ENCODE measurements at places on chromosomes 12 and 14.

GRCh38 chr12:114215746-114216145, 190.2 kb downstream of the TBX5 start:
- DNase-seq, result no peak

DNA sequence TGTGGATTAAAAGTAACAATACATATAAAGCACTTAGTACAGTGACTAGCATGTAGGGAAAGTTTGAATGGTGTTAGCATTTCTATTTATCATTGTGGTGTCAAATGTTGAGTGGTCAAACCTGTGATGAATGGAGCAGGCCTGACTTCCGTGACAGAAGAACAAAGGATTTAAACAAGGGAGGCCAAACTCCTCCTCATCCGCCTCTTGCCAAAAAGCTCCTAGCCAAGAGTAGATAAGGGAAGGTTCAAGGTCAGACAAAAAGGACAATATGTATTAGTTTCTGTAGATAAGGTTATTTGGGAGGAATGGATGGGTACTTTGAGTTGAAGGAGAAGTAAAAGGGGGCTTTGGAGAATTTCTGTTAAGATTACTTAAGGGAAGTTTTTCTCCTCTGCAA, 6.5 kb downstream of the RNASE7 start:
- DNase-seq, result no peak

DNA sequence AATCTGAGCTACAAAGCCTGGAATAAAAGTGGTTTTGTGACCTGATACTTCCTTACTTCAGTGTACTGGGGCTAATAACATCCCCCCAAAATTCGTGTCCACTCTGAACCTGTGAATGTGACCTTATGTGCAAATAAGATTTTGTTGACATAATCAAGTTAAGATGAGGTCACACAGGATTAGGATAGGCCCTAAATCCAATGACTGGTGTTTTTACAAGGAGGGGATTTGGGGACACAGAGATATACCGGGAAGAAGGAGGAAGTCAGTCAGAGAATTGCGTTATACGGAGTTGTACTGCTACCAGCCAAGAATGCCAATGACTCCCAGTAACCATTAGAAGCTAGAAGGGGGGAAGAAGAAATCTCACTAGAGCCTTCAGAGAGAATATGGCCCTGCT, 299.9 kb downstream of the ACSS3 start:
- DNase-seq, result no peak

- no peak for DNase-seq
These were observed 50.8 kb downstream of the PPP2R5E start for GRCh38 chr14:63492391-63492790.

- DNase-seq, result no peak
These were observed 2.9 kb upstream of the CACNA1C start for GRCh38 chr12:2049604-2050540.

DNA sequence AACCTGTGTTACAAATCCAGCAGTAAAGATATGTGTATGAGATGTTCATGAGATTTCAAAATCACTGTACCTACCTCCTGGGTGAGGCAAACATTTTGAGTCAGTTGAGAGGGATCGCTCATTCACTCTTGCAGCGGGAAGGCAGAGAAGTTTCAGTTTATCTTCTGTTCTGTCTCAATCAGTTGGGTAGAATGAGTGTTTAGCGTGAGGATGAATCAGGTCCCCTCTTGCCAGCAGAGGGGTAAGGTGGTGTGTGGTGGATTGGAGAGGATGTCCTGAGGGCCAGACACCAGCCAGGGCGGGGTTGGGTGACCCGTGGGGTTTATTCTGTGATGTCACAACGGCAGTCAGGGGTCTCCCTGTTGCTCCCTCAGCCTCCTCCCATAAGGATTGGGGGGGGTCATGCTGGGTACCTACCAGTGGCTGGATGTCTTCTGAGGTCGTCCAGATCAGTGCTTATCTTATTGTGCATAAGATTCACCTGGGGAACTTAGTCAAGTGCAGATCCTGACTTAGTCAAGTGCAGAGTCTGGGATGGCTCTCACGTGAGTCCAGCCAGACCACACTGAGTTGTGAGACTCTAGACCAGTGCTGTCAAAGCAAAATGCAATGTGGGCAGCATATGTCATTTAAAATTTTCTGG, at the start of gene GSG1:
GSG1 (minus strand) TSS at position 277 of the 643 bp plus-strand sequence; CDS start at position 122, 155 bp downstream.
- DNase-seq, result no peak

- DNase-seq, result no peak
These were observed 18.5 kb downstream of the EVL start for GRCh38 chr14:100083706-100084105.

DNA sequence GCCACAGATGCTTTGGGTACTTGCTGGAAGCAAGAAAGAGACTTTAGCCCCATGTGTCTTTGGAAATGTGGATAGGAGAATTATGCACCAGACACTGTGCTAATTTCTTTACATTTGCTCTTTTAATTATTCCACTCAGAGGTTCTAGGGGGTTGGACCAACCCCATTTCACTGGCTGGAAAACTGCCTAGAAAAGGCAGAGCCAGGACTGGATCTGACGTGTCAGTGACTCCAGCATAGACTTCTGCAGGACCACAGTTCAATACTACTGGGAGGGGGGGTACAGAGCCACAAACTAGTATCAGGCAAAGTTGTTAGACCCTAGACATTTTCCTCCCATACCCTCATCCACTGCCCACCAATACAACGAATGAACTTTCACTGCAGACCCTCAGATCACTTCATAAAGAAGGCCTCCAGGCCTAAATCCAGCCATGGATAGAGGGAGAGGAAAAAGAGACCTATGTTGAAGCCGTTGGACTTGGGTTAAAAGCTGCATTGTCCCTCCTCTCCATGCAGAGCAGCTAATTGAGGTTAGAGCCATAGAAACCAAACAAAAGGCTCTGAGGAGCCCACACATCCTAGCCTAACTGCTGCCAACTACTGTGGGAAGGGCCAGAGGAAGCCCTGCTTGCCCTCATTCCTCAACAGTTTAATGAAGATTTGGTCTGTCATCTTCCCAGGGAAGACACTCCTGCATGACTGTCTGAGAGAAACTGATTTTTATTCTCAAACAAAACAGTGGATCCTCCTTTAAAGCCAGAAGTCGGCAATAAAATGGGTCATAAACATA, 68.7 kb downstream of the STON2 start:
- DNase-seq, result no peak

DNA sequence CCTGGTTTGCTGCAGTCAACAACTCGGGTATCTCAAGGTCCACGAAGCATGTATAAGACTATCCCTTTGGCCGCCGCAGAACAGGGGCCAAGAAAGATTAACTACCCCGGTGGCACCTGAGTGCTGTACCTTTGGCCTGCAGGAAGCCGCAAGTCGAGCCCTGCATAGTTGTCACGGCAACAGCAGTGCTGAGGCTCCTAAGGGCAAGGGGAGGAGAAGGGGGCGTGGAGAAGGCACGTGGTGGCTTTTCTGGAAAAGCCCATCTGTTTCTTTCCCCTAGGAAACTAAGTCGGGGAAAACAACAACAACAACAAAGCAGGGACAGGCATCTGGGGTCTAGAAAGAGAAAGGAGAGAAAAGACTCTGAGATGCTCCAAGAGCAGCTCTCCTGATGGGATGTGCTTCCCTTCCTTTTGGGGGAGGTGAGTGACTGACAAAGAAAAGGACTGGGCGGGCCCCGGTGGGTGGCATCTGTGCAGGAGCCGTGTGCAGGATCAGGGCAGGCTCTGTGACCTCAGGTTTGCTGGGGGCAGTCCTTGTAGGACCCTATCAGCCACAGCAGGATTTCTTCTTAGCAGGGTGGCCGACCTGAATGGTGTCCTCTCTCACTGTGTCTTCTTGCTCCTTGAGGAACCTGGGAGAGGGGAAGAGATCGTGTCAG, 123.9 kb downstream of the PRMT8 start:
- no peak for DNase-seq

- DNase-seq, result no peak
These were observed 139.4 kb downstream of the TBX5 start for GRCh38 chr12:114266536-114266935.

GRCh38 chr12:89995870-89996269, 287.2 kb upstream of the ATP2B1 start:
- no peak for DNase-seq

DNA sequence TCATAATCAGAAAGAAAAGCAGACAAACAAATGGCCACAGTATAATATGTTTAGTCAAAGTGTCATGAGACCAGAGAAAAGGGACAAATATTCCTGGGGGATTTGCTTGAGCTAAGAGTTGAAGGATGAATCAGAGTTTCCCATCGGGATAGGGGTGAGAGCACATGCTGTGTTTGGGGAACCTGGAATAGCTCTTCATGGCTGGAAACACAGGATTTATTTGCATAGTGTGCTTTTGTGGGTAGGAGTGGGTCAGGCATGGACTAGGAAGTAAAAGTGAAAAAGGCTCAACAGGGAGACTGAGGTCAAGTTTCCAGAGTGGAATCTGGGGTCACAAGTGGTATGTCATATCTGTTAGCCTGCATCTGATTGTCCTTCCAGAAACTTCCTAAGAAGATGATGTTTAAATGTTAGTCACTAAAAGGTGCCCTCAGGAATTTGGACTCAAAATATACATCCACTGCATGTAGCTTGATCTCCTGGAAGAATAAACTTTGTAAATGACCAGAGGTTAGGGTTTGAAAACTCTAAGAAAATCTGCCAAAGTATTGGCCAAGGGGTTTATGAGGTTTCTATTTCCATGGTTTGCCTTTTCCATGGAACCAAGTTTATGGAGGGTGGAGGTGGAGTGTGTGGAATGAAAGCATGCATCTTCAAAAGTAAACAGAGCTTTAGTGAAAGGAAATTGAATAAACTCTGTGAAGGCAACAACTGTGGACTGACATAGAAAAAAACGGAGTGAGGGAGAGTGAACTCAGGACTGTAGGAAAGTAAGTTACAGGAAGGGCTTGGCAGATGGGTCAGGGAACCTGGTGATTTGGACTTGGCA, 344.6 kb downstream of the C12orf75 start:
- DNase-seq, result no peak

DNA sequence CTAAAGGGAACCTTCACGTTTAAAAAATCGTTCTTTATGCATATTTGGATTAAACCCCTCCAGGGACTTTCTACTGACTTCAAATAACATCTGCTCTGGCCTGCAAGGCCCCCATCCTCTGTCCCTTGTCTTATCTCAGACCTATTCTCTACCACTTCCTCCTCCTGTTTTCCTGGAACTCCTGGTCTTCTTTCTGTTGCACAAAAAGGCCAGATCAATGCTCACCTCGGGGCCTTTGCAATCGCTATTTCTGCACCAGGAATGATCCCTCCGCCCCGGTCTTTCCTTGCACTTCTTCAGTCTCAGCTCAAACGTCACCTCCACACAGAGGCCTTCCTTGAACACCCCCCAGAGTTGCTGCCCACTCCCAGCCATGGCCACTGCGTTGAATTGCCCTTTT, 57.6 kb upstream of the BEGAIN start:
- DNase-seq, result no peak

DNA sequence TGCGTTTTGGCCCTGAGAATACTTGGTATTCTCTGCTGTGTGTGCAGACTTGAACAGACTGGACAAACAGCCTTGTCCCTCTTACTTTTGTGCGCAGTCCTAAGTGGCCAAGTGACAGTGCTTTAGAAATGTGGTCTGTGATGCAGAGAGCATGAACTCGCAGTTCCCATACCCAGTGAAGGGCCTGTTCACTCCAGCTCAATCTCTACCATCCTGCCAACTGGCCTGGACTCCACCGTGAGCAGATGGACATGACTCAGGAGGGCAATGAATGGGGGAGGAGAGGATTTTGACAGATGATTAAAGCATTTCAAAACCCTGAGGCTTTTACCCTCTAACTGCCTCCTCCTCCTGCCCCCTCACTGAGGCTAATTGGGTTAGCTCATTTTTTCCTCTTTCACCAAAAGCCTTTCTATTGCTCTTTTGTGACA, 62.5 kb upstream of the PYGL start:
- no peak for DNase-seq
